ENCODE measurements at places on chromosomes 11 and 22. TPM values are rescaled to one million over a fixed set of nuclear protein-coding genes. Genes with fewer than 3 reads are reported as not detected.

The ZBED4 gene
- 7.8 TPM for total RNA-seq

The PITPNM1 gene
- total RNA-seq: 30.3 TPM

The KLHL35 gene
- total RNA-seq: 1.8 TPM

The BTBD18 gene
- total RNA-seq: not detected

The PAMR1 gene
- 68.9 TPM for total RNA-seq

The NRIP3 gene
- 12.4 TPM for total RNA-seq

The C11orf98 gene
- 88.6 TPM for total RNA-seq

The UPK3A gene
- total RNA-seq: not detected

The CNIH2 gene
- total RNA-seq: not detected

The RELT gene
- total RNA-seq: 3.2 TPM

The FREY1 gene
- total RNA-seq: 0.18 TPM

The CNGA4 gene
- not detected for total RNA-seq

The NLRX1 gene
- total RNA-seq: 23.1 TPM

The POU2AF2 gene
- not detected for total RNA-seq

The SIRT3 gene
- 13.8 TPM for total RNA-seq

The CXCR5 gene
- not detected for total RNA-seq

The C11orf21 gene
- total RNA-seq: under 0.01 TPM

The TMEM191C gene
- 0.29 TPM for total RNA-seq

The HEPN1 gene
- total RNA-seq: not detected

The FGF19 gene
- total RNA-seq: not detected

The TMEM121B gene
- total RNA-seq: under 0.01 TPM

The OR51B4 gene
- not detected for total RNA-seq

The ABCG4 gene
- 0.29 TPM for total RNA-seq

The GALNT18 gene
- 1.1 TPM for total RNA-seq

The OR52N5 gene
- total RNA-seq: not detected

The SOX6 gene
- not detected for total RNA-seq

The OR51E2 gene
- not detected for total RNA-seq

The CDC42BPG gene
- 0.29 TPM for total RNA-seq

The CNTN5 gene
- not detected for total RNA-seq

The CFAP68 gene
- 7.2 TPM for total RNA-seq

The ESAM gene
- 4.8 TPM for total RNA-seq

The LYVE1 gene
- total RNA-seq: not detected

The OR6A2 gene
- not detected for total RNA-seq

The LRRC56 gene
- 1.4 TPM for total RNA-seq

The KRTAP5-2 gene
- total RNA-seq: not detected
